ENCODE measurements at places on chromosomes 1 and 21.

- DNase-seq: peak; percentile 51
Observed at GRCh38 chr1:223621312-223621734, 44.2 kb downstream of the CAPN8 start.

GRCh38 chr1:8742022-8742924, 75.2 kb downstream of the RERE start:
- no peak for DNase-seq

DNA sequence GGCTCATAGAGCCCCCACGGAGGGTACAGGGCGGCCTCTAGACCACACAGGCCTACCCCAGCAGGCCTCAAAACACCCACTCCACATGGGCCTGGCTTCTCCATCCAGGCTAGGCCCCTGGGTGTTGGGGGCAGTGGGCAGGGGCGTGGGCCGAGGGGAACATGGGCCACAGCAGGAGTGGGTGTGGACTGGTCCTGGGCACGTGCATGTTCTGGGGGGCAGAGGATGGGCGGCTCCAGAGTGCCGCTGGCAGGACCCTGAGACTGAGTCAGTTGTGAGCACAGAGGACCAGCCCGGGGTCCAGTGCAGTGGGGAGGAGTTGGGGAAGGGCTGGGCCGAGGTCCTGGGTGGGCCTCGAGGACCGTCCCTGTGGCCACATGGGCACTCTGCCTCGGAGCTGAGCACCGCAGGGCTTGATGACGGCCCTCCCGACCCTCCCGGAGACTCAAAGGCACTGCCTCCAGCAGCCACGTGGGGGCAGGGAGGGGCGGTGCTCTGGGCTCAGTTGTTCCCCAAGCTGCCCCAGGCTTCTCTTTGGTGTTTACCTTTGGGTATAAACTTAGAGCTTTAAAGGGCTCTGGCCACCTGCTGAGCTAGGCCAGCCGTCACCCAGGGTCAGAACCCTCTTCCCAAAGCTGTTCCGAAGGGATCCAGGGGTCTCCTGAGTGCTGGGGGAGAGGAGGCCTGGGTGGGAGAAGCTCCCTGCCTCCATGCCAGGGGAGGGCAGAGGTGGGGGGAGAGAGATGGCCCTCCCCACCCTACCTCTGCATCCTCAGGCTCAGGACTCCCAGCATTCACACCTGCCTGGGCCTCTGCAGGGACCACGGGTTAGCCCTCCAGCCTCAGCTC, 79.9 kb downstream of the MORN1 start:
- DNase-seq: peak; percentile 42

DNA sequence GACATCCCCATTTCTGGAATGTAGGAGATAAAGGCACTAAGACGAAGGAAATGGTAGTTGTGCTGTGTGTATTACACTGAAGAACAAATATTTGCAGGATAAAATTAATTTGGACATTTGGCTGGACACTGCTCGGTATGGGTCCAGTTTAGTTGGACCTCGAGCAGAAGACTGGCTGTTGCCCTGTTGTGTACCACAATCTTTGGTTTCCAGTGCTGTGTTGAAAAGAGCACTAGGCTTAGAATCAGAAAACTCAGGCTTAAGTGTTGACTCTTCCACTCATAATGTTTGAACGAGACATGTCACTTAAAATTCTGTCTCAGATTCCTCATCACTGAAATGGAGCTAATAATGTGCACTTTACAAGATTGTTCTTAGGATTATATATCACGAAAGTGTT, 1.2 kb upstream of the ARPC5 start:
- DNase-seq: no peak

- no peak for DNase-seq
Observed at GRCh38 chr1:172390683-172391551, 29.6 kb upstream of the C1orf105 start.

DNA sequence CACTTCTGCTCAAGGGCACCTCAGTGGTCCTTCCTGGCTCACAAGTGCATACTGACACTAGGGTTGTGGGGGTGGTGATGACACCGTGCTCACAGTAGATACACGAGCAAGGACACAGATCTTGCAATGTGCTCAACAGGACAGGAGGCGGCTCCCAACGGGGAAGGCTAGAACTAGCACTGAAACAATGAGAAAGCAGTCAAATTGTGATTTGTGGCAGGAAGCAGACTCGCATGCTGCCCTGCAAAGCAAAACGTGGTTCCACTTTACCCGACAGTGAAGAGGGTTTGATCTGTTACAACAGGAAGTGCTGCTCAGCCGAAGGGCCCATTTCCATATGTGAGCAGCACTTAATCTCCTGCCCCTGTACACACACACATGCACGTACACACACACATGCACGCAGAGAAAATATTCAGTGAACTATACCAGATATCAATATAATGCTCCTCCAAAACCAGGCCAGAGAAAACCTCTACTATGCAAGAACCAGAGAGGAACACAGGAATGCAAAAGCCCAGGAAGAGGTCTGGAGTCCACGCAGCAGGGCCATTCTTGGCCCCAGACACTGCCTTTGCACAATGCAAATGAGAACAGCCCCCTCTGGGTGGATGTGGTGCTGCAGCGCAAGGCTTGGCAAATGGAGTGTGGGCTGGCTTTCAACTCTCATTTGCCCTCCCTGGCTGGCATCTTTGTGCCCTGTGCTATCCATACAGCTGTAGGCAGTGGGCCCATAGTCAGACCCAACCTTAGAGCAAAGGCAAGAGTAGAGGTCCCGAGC, 47.1 kb downstream of the KANK4 start:
- DNase-seq: peak; percentile 58

DNA sequence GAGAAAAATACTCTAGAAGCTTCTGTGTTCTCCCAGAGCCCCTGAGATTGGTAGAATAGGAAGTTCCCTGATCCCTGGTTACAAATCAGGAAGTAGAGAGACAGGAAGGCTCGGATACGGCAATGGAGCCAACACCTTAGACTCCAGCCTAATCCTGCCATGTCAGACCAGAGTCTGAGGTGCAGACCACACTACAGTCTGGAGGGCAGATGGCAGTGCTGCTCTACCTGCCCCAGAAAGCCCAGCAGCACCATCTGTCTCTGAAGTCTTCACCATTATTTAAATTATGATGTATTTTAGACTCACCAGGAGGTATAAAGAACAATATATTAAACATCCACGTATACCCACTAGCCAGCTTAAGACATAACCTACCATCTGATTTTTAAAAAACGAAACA, 93.0 kb downstream of the MTR start:
- no peak for DNase-seq

GRCh38 chr1:111669268-111669667, 49.7 kb downstream of the RAP1A start:
- no peak for DNase-seq

GRCh38 chr1:3717041-3717714, 35.1 kb upstream of the CCDC27 start:
- DNase-seq: no peak

DNA sequence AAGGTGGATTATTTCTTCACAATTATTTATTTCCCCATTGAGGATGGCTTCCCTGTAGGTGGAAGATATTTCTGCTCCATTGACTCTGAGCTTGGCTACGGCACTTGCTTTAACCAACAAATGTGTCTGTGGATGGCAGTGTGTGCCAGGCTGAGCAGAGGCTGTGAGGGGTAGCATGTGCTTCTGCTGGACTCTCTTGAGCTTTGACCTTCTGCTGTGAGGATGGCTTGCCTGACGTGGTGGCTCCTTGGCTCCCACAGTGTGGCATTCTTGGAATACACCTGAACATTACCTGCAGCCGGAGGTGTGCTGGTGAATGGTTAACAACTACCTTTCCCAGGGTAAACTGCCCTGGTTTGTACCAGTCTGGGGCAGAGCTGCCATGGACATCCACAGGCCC, 46.8 kb downstream of the WDR3 start:
- no peak for DNase-seq

- DNase-seq: no peak
Observed at GRCh38 chr1:42917241-42917495, 41.5 kb downstream of the SLC2A1 start.

DNA sequence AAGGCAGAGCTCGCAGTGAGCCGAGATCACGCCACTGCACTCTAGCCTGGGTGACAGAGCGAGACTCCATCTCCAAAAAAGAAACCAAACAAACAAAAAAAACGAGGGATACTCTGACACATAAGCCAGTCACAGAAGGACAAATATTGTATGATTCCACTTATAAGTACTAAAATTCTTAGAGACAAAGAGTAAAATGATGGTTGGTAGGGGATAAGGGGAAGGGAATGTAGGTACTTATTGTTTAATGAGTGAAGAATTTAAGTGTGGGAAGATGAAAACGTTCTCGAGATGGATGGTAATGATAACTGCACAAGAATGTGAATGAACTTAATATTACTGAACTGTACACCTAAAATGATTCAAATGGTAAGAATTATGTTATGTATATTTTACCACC, 66.7 kb upstream of the GUCA2A start:
- DNase-seq: no peak

DNA sequence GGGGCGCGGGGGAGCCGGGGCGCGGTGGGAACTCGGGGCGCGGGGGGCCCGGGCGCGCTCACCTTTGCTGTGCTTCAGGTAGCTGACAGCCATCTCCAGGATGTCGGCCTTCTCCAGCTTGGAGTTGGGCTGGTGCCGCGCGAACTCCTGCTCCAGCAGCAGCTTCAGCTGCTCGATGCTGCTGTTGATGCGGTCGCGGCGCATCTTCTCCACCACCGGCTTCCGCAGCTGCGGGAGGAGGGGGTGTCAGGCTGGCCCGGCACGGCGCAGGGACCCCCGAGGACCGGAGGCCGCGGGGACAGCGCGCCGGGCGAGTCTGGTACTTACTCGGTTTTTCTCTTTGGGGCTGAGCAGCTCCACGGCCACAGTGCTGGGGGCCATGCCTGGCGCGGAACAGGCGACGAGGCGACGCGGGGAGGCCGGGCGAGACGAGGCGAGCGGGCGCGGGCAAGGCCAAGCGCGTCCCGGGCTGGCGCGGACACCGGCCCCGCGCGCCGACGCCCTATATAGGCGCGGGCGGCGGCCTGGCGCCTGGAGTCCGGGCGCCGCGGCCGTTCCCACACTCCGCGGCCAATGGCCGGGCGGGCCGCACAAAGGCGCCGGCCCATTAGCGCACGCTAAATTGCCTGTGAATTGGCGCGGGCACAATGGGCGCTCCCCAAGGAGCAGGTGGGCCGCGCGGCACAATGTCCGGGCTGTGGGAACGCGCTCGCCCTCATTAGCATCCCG, at the start of gene HES5:
Gene HES5, minus strand, starts transcription at position 480 of the 729 bp plus-strand sequence. Its CDS starts 99 bp downstream, at position 381.
- no peak for DNase-seq

- DNase-seq: no peak
Observed at GRCh38 chr1:115173151-115173550, 83.8 kb upstream of the TSPAN2 start.

- no peak for DNase-seq
Observed at GRCh38 chr1:109470245-109470644, 3.9 kb downstream of the SYPL2 start.

GRCh38 chr1:89535537-89535936, 10.9 kb downstream of the LRRC8B start:
- no peak for DNase-seq

GRCh38 chr1:115310581-115311473, 27.2 kb downstream of the NGF start:
- no peak for DNase-seq

DNA sequence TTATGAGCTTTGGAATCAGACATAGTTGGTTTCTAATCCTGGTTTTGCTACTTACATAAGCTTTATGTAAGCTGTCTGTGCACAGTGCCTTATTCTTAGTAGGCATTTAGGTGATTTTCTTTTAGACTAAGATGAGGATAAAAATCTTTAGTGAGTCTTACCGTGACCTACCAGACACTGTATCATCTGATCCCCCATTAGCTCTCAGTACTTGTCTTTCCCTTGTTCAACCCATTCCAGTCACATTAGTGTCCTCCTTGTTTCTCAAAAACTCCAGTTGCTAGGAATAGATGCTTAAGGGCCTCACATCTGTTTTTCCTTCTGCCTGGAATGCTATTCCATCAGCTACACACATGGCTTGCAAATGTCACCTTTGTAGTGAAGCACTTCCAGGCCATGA, 18.8 kb downstream of the PPP1R12B start:
- no peak for DNase-seq

GRCh38 chr1:3077561-3077960, 8.6 kb downstream of the PRDM16 start:
- no peak for DNase-seq

DNA sequence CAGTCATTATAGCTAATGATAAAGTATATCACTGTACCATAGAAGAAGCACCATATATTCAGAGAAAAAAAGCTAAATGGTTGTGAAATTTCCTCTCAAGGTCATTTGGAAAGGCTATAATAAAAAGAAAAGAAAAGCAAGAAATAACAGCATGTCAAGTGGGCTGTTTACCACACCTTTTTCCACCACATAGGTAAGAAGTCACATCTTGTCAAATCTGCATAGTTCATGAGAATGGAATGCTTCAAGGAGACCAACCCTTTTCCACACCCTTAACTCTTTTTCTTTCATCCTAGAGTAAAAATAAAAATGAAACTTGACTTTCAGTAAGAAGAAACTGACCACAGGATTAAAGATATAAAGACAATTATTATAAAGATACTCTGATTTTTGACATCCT, 91.2 kb downstream of the ATP6V1G3 start:
- no peak for DNase-seq

DNA sequence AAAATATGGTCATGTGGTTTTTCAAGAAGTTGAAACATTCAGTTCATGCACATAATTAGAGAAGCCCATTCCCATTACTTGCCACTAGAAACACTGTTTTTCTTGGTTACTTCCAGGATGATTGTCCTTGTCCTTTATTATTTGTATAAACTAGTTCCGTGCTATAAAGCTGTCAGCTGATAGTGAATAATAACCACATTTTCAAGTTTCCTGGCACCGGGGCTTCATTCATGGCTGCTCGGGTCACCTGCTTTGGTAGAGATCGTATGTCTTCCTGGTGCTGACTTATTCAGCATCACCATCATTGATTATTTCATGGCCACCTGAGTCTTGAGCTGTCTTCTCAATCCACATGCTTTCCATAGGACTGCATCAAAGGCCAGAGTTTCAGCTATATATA, 62.9 kb upstream of the ZNF326 start:
- DNase-seq: no peak

DNA sequence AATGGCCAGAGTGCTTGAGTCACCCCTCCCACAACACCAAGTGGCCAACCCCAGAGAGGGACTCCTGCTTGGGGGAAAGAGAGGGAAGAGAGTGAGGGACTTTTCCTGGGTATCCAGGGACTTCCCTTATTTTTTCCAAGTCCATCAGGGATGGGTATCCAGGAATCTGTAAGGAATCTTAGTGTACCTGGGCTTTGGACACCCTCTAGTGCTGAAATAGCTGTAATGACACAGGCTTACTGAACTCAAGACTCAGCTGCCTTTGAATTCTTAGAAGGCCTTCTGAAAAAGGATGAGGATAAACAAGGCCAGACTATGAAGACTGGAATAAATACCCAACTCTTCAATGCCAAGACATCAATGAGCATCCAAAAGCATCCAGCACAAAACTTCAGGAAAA, 12.0 kb downstream of the TSHB start:
- DNase-seq: no peak
